Left cardiac atrium (tissue), 4 donors: ENCODE measurements at places on chromosomes 16 and 17. TPM values are rescaled to one million over a fixed set of nuclear protein-coding genes. Genes with fewer than 3 reads are reported as not detected.

TMED6 gene
- 0.37 TPM for total RNA-seq

GRCh38 chr16:85860413-85861094 lies 38.4 kb upstream of the IRF8 start:
- DNase-seq: no peak

CASKIN1 gene
- 5.9 TPM for total RNA-seq

FLII gene
- 204 TPM for total RNA-seq

DNA sequence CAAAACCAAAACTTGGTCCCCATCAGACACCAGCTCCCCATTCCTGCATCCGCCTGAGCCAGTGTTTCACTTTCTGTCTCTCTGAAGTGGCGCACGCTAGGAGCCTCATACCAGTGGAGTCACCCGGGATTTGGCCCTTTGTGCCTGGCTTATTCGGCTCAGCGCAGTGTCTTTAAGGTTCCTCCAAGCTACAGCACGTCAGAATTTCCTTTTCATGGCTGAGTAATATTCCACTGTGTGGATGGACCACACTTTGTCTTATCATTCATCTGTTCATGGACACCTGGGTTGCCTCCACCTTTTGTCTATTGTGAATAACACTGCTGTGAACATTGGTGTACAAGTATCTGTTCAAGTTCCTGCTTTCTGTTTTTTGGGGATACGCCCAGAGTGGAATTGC lies 45.2 kb upstream of the CHMP6 start:
- peak; percentile 9 for DNase-seq

- DNase-seq: peak; percentile 36
Observed at GRCh38 chr17:13544292-13544691, 57.4 kb downstream of the HS3ST3A1 start.

GRCh38 chr17:10920558-10921108 lies 82.7 kb upstream of the PIRT start:
- no peak for DNase-seq

GDPD1 gene
- 2.0 TPM for total RNA-seq

SDR42E2 gene
- not detected for total RNA-seq

DNA sequence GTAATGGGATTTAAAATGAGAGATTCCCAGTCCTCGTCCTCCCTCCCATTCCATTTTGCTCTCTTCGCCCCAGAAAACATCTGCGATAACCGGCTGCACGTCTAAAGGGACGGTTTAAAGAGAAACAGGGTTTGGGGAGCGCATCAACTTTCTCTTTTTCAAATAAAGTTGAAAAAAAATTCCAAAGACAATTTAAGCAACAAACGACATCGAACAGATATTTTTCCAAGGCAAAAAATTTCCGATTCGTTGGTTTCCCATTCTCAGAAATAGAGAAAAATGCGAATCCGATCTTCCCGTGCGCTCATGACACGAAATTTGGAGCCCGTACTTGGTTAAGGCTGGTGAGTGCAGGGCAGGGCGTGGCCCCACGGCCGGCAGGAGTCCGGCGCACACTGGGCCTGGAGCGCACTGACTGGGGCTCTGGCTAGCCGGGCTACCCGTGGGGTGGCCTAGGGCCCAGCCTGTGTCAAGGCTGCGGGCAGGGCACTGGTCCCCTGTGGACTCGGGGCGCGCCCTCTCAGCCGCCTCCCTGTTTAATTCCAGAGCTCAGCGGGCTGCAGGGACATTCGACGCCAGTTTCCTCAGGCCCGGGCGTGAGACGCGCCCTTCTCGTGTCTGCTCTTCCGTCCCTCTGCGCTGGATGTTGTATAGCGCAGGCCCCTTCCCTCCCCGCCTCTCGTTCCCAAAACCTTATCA lies 17.9 kb upstream of the ZFHX3 start:
- DNase-seq: peak; percentile 63

CNTD1 gene
- total RNA-seq: 0.44 TPM

DNA sequence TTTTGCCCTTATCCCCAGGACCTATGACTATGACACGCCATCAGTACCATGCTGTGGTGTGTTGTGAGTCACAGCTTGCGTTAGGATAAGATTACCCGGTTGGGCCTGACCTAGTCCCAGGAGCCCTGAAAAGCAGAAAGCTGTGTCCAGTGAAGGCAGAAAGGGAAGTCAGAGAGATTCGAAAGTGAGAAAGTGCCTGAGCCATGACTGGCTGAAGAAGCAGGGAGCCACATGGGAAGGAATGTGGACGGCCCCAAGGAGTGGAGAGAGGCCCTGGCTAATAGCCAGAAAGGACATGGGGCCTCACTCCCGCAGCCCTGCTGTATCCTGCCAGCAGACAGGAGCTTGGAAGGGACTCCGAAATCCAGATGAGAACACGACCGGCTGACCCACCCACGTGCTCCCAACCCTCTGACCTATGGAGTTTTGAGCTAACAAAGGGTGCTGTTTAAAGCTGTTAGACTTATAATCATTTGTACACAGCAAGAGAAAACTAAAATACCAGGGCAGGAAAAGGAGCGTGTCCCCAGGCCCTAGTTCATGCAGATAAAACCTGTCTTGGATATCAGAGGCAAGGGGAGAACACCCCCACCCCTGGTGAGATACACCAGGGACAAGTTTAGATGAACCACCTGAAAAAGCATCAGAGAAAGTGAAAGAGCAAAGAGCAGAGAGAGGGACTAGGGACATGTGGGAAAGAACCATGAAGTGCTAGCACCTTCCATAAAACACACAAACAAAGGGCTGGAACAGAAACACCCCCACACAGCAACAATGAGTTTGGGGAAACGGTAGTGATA lies 115.3 kb downstream of the SLC39A11 start:
- peak; percentile 59 for DNase-seq

DNA sequence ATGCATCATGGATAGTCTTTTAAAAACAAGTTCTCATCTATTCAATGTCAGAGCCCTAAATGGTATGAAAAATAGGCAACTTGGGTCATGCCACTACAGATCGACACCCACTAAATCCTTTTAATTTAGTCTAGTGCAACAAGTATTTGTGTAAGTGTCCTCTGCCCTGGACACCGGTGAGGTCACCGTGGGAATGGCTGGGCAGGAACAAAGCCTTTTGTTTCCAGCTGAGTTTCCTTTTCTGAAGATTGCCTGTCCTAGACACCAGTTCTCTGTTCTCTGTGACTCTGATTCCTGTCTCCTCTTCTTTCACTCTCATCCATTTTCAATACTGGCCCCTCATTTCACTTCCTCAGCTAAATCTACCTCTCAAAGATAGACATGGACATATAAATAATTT lies 446.5 kb downstream of the MAF start:
- no peak for DNase-seq

- no peak for DNase-seq
Observed at GRCh38 chr16:4744555-4745273, 10.4 kb downstream of the DNAAF8 start.

DNA sequence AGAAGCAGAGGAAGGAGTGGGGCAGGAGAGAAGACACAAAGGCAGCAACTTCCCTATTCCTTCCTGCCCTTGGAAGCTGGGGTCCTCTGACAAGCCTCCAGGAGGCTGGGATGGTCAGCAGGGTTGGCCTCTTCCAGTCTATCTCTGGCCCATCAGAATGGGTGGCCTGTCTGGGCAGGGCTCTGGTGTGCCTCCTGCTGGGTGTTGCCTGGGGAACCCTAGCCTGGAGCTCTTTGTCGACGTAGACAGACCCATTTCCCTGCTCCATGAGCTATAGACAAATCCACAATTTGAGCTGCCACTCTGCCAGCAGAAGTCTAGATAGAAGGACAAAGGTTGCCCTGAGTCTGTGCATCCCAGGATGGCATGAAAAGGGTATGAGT lies 11.4 kb downstream of the IGFBP4 start:
- DNase-seq: no peak

GRCh38 chr16:20049831-20050230 lies 23.9 kb downstream of the GPR139 start:
- no peak for DNase-seq

- peak; percentile 46 for DNase-seq
Observed at GRCh38 chr16:84618581-84619460, 943 bp upstream of the COTL1 start.

SCNN1B gene
- total RNA-seq: 0.91 TPM

DNA sequence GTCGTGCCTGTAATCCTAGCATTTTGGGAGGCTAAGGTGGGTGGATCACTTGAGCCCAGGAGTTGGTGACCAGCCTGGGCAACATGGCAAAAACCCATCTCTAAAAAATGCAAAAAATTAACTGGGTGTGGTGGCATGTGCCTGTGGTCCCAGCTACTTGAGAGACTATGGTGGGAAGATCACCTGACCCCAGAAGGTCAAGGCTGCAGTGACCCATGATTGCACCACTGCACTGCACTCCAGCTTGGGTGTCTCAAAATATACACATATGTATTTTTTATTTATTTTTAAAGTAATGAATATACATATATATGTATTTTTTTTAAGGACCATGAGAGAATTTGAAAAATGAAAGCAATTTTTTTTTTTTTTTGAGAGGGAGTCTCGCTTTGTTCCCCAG lies 5.1 kb upstream of the NUFIP2 start:
- DNase-seq: no peak

DNA sequence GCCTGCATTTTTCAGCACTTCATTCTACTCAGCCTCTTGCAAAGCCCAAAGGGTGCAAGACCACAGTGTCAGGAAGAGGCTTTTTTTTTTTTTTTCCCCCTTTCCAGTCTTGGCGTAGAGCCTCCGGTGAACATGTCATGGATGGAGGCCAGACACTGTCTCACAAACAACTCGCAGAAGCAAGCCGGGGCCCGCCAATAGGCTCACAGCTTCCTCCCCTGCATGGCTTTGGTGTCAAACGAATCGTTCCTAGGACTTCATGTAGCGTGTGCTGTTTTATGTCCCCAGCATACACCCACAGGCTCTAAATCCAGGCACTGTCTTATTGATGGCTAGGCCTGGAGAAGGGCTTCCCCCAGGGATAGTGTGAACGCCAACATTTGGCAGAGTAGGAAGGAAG lies 457.7 kb upstream of the MAF start:
- DNase-seq: peak; percentile 41

- no peak for DNase-seq
Observed at GRCh38 chr16:31071861-31072260, 2.2 kb downstream of the ZNF668 start.

FKBP10 gene
- 47.3 TPM for total RNA-seq

DNA sequence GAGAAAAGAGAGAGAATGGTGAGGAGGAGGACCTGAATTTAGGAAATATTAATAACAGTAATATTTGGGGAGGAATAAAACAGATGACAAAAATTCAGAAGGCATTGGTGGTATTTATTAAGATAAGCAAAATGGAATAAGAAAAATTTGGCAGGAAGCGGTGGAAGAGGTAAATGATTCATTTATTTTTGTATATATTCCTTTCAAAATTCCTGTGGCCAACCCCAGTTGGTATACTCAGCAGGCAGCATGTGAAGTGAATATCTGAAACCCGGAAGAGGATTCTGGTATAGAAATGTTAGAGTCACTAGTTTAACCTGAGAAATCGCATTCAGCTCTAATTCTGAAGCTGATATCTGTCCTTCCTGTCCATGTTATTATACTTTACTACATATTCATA lies 792.0 kb downstream of the KCNJ2 start:
- no peak for DNase-seq
